ENCODE measurements at places on chromosomes 5 and 9.

DNA sequence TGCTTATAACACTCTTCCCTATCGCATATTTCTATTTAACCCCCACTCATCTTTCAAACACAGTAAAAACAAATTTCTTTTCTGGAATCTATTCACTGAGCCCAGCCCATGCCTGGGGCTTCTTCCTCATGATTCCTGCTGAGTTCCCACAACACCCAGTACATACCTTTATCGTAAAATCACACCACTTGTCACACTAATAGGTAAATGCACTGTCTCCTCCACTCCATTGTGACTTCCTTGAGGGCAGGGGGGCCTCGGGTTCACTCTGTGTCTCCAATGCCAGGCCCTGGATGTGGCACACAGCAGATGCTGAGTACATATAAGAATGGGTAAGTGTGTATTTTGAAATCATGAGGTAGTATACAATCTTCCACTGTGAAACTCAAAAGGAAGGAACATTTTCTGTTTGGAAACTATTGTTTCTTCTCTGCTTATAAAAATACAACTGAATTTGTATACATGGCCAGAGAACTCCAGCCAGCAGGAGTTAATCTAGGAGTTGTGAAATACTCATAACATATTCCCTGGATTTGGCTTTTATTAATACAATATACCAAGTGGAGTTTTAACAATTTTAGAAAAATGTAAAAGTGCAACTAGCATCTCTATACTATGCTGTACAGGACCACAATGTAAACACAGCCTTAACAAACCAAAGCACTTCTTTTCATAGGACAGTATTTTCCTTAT is 7.2 kb downstream of the PLK2 start:
- DNase-seq: no peak

- no peak for DNase-seq
These were observed 152.8 kb downstream of the PAX5 start for GRCh38 chr9:36881316-36881715.

DNA sequence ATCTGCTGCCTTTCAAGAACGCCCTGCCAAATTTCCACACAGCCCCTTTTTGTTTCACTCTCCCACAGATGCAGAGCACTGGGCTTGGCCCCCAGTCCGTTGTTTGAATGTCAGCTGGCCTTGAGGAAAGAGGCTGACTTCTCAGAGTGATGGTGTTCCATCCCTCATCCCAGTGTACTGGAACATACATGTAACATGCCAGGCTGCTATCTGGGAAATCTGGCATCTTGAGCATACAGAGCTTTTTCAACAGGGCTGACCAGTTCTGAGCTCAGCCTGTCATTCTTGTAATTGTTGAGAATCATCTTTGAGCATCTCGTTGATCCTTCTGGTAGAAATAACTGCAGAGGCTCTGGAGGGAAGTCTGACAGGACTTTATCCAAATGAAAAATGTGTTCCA is 2.8 kb downstream of the GALNT10 start:
- no peak for DNase-seq

DNA sequence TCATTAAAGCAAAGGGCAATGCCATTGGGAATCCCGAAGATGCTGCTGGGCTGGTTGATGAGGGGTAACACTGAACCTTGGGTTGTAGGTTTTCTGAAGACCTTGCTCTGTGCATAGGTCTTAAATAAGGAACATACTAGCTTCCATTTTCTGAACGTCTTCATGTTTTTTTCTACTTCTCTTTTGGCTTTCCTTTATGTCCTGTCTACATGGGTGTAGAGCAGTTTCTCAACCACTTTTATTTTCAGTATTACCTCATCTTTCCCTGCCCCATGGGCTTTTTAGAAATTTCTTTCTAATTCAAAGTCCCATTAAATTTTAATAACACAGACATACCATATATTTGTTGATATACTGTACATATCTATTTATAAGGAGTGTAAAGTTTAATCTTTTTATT is at the start of gene IFNA14:
TSS of gene IFNA14 (minus strand) at position 95 of the 400 bp plus-strand sequence. CDS start at position 25, 70 bp downstream.
- DNase-seq: no peak

- no peak for DNase-seq
These were observed 21.0 kb downstream of the PSD2 start for GRCh38 chr5:139816566-139816965.

DNA sequence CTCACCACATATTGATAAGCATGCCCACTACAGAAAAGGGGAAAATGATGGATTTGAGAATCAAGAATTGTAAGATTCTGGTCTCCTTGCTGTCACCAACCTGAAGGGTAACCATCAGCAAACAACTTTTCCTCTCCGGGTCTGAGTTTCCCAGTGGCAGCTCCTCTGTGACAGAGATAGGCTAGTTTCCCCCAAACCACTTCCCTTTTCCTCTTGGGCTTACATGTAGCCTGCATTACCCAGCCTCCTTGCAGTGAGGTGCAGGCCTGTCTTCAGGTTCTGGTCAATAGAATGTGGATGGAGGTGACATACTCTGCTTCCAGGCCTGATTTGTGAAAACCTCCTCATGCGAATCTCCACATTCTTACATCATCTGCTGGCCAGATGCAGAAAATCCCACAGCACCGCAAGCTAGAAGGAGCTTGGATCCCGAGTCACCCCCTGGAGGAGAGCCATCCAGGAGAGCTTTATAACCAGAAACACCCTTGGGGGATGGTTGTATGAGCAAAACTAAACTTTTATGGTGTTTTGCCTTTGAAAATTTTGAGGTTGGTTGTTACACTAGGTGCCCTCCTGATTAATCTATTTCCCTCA is 206.1 kb downstream of the RGS3 start:
- no peak for DNase-seq

GRCh38 chr5:2749514-2750025 is 1.9 kb downstream of the IRX2 start:
- no peak for DNase-seq

GRCh38 chr9:70438341-70438928 is 24.0 kb upstream of the KLF9 start:
- DNase-seq: no peak

- DNase-seq: no peak
These were observed 162.5 kb downstream of the SPOCK1 start for GRCh38 chr5:137336565-137337120.

DNA sequence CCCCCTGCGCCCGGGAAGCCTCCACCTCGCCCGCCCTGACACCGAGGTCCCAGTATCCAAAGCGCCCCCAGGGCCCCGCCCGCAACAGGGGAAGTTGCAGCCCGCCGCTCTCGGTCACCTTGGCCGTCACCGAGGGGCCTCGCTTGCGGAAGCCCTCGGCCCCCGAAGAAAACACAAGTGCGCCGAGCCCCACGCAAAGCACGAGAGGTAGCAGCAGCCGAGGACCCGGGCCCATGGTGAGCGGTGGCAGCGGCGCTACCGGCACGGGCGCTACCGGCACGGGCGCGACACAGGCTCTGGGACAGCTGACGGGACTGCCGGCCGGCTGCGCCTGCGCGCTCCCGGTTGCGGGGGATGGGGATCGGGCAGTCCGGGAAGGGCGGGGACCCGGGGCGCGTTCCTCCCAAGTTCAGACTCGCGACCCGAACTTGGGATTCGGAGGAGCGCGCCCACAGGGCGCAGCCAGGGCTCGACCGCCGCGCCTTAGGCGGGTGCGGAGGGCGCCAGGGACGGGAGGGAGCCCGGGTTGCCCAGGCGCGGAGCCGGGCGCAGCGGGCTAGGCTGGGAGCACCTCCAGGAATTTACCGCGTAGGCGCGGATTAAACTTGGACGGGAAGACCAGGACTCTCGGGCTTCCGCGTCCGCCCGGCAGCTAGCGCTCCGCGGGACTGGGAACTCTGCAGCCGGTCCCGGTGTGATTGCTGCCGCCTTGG is at the start of gene PPIC:
TSS of gene PPIC (minus strand) at position 335 of the 713 bp plus-strand sequence. CDS start at position 235, 100 bp downstream.
- DNase-seq: no peak

DNA sequence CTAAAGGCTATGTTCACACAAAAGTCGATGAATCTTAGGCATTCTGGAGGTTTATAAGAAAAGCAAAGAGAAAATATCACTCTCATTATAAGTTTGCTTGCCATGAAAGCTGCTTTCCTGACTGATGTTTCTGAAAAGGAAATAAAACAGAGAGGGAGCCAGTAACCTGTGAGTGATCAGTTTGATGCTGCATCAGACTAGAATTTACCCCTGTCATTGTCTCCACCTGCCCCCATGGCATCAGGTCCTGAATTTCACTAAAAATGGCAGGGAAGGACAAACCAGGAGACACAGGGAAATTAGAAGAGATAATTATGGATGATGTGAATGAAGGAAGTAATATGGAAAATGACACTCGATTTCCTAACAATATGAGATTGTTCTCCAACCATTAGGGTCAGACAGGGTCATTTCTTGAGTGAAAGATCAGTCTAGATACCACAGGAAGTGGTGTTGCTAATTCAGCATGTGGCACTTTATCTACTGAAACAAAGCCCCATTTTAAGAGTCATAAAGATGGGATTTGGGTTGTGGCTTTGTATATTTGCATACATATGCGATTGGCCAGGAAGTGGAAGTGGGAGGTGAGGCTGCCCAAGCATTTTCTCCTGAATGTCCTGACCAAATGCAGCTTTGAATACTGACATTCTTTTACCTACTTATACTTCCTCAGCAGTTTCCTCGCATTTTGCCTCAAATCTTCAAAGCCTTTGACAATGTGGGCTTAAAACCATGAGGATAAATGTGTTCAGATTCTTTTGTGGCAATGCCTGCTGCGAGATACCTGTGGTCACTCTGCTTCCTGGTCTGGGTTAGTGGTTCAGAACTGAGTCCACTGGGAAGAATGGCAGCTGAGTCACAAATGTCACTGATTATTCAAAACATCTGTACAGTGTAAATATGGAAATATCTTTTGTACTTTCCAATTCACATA is 29.7 kb downstream of the MEGF10 start:
- DNase-seq: no peak

All from NCI-H187 treated with DMSO at 0.1 percent for 48 hours (cell line).